ENCODE measurements at places on chromosomes 7 and 10. TPM values are rescaled to one million over a fixed set of nuclear protein-coding genes. Genes with fewer than 3 reads are reported as not detected.

Gene ELFN1
- 4.4 TPM for total RNA-seq

Gene C7orf57
- 0.90 TPM for total RNA-seq

Gene C10orf62
- not detected for total RNA-seq

Gene DNAH11
- total RNA-seq, result 4.2 TPM

DNA sequence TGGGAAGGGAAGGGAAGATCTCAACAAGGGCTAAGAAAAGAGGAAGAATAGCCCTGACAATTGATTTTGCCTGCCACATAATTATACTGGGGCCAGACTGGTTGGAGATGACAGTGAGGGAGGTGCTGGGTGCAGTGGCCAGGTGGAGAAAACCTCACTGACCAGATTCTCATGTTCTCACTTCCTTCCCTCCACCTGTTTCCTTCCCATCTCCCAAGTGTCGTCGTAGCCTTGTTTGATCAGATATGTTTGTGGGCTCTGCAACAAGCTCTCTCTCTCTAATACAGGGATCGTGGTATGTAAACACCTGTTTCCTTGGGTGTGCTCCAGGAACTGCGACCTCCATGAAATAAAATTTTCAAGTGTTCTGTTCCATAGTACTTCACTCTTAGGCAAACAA is 60.2 kb downstream of the VCL start:
- DNase-seq, result no peak

DNA sequence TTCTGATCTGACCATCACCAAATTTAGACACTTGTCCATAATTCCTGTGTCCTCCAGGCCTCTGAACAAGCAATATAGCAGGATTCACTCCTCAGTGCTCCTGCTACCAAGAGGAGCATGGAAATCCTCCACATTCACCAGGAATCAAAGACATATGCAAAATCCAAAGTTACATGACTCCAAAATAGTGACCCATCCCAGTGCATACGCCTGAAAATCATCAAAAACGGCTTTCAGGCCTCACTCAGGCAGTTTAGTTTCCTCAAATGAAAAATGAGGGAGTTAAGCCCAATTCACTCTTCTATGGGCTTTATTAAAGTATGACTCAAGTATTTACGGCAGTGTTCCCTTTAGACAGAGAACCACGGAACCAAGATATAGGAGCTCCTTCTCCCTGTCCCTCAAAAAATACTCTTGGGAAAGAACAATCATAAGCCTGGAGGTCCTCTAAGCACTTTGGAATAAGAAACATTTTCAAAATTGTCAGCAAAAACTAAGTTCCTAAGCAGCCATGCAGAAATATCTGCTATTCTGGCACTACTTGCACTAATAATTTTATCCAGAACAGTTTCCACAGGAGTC is 240.7 kb downstream of the PARD3 start:
- DNase-seq, result no peak

DNA sequence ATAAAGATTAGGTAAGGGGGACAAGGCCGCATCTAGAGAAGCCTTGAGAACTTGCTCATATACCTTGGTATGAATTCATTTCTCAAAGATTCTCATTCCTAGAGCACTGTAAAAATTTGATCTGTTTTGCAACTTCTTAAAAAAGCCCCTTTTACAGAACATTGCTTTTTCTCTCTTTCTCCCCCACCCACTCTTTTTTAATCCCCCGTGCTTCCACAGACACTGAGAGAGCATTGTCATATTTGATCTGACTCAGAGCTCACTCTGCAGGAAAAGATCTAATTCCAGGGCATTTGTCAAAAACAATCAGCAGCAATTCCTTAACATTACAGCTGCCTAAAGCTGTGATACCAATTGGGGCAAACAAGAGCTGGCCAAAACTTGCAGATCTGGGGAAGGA is 92.0 kb downstream of the ARHGAP22 start:
- no peak for DNase-seq

DNA sequence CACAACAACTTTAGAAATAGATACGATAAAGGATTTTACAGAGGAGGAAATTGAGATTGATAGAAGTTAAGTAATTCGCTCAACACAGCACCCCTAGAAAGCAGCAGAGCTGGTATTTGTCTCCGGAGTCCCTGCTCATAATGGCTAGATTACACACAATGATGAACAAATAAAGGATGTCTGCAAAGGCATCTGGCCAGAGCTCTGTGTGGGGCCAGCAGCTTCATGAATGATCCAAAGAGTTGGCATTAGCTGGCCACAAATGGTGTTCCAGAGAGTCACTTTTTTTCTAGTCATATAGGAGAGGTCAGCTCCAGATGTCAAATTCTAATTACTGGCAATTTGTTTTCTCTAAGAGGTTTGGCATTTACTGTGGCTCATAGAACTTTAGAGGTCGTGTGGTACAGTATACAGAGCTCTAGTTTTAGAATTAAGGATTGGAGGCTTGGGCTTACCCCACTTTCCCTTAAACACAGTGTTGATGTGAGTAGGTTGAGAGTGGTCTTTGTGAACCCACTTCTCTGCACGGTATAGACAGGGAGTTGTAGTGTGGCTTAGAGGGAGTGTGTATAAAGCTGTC is 186.2 kb downstream of the BICC1 start:
- no peak for DNase-seq

GRCh38 chr7:111802194-111802772 is 240.0 kb upstream of the IMMP2L start:
- DNase-seq, result no peak

GRCh38 chr7:44220358-44221112 is 19.8 kb downstream of the YKT6 start:
- peak; percentile 5 for DNase-seq
